ENCODE measurements at places on chromosomes 12 and 14. TPM values are rescaled to one million over a fixed set of nuclear protein-coding genes. Genes with fewer than 3 reads are reported as not detected.

KLRC4 gene
- not detected for total RNA-seq

HSPB8 gene
- total RNA-seq: 0.13 TPM

SYNDIG1L gene
- not detected for total RNA-seq

KCNA5 gene
- total RNA-seq: not detected

NPAS3 gene
- total RNA-seq: 15.6 TPM

GPRC5D gene
- not detected for total RNA-seq

REM2 gene
- total RNA-seq: 0.15 TPM

SAMD15 gene
- total RNA-seq: 2.4 TPM

RECQL gene
- total RNA-seq: 39.3 TPM

SCNN1A gene
- not detected for total RNA-seq

KRT83 gene
- not detected for total RNA-seq

ELK3 gene
- 62.1 TPM for total RNA-seq

ADAM20 gene
- 0.48 TPM for total RNA-seq

FITM1 gene
- not detected for total RNA-seq

EXOC5 gene
- total RNA-seq: 132 TPM

Data from A673 (cell line).